ENCODE measurements at places on chromosomes 4 and X.

- no peak for DNase-seq
Measured at GRCh38 chr4:187995322-187996207, at the start of gene ZFP42. Gene ZFP42 (plus strand): TSS chr4:187995771. CDS start chr4:188002808, 7,037 bp downstream.

DNA sequence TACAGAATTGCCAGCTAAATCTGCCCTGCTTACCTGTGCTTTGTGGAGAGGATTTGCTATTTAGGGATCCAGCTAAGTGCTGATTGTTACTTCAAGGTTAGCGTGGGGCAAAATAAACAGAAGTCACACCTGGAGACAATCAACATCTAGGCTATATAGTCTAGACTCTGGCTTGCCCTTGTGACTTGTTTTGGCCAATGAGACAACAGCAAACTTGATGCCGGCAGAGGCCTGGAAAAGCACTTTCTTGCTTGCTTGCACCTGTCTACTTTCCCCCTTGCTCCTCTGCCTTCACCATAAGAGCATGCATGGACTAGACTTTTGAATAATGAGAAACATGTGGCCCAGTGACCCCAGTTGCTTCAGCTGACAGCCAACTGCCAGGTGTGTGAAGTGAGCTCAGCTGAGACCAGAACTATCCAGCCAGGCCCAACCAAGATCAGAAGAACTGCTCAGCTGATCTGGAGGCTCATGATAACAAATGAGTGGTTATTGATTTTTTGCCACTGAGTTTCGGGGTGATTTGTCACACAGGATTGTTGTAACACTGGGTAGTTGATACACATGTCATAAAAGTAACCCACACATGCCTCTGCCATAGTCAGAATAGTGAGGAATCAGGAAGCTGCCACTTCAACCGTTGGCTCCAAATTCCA, 164.4 kb downstream of the RBMX2 start:
- DNase-seq = no peak

GRCh38 chr4:152525878-152526277, 10.0 kb downstream of the FBXW7 start:
- DNase-seq = no peak

- DNase-seq = no peak
Measured at GRCh38 chr4:24923550-24923949, 10.7 kb upstream of the CCDC149 start.

GRCh38 chr4:98253499-98253898, 7.7 kb upstream of the RAP1GDS1 start:
- no peak for DNase-seq

DNA sequence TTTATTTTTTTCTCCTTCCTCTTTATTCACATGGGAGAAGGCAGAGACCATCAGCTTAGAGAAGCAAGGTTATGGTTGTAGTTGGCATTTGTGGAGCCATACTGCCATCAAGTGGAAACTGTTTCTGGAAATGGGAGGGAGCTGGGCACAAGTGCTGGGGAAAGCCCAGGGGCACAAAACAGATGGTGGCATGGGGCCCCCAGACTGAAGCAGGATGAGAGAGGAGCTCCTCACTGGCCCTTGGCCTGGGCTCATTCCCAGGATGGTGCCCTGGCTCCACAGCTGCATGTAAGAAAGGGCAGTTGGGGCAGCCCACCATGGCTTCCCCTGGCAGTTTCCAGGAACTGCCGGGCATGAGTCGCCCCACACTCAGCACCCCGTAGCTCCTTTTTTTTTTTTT, 59.2 kb downstream of the NBDY start:
- no peak for DNase-seq

- peak; percentile 31 for DNase-seq
Measured at GRCh38 chr4:85968945-85969819, 390.7 kb downstream of the MAPK10 start.

DNA sequence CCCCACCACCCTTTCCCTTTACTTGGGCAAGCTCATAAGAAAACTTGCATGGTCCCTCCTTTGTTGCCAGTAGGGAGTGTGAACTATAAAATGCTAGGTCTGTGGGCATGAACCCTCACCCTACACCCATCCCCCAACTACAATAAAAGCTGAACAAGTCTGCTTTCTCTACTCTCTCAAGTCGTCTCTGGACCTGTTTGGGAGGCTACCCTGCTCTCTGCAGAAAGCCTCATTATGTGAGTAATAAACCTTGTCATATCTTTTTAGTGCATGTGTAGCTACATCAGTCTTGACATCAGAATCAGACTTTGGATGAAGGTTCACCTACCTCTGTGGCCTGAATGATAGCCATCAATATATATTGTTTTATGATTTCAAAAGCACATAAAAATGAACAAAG, 155.4 kb upstream of the FAM241A start:
- DNase-seq = no peak

DNA sequence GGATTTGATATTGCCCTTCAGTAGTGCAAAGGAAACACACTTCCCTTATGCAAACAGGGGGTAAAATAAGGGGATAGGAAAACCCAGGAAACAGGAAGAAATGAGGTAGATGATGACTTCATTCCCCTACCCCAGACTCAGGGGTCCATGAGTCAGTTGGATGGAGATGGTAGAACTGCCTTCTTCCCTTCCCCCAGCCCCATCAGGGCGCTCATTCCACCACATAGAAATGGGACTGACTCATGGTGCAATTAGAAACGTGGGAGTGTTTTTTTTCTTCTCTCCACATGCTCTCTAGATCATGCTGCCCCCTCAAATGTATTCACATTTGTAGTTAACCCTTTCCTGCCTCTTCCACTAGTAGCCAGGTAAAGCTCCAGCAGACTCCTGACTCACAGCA, 23.1 kb upstream of the ARMCX2 start:
- no peak for DNase-seq

DNA sequence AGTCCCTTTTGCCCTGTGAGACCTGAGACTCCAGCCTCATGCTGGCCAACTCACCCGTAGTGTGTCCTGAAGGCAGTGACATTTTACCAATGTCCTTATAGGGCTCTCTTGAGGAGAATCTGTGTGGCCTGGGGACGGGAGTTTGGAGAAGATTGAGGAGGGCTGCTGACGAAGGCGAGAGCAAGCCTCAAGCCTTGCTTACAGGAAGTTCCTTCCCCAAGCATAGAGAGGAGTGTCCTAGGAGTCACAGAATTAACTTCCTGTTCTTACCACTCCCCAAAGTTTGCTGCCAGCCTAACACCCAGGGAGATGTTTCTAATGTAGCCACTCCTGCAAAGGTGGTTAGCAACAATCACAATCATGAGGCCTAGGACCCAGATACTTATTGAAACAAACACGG, at the start of gene NXF3:
Gene NXF3 (minus strand): TSS at position 202 of the 400 bp plus-strand sequence. CDS start 120 bp downstream, at position 82.
- no peak for DNase-seq

GRCh38 chr4:173119818-173120217, 48.8 kb upstream of the GALNT7 start:
- DNase-seq = no peak

- DNase-seq = no peak
Measured at GRCh38 chr4:34181311-34181841, 2062.9 kb downstream of the ARAP2 start.

DNA sequence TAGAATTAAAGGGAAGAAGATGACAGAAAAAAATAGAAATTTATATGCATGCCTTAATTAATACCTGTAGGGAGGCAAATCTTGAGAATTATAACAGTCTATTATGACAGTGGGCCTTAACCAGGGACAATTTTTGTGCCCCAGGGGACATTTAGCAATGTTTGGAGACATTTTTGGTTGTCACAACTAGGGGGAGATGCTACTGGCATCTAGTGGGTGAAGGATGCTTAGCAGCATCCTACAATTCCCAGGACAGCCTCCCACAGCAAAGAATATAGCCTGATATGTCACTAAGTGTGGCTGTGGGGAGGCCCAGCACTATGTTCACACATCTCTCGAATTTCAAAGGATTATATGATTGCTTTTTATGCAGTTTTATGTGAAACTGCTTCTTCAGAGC, 10.5 kb downstream of the GPR82 start:
- DNase-seq = peak; percentile 27

DNA sequence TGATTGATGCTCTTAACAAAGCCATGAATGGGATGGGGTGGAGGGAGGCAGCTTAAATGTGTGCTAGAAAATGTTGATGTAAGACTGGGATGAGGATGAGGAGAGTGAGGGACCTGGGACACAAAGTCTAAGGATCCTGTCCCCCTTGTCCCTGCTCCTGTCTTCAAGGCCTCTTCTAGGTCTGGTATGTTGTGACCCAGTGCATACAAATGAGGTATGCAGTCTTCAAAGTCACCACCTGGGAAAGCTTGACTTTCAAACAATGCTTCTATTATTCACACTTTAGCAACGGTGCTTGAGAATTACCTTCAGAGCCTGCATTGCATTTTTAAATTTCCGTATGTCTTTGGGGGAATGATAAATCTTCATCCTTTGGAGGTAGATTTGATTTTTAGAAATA, 88.4 kb upstream of the SLC34A2 start:
- DNase-seq = no peak

DNA sequence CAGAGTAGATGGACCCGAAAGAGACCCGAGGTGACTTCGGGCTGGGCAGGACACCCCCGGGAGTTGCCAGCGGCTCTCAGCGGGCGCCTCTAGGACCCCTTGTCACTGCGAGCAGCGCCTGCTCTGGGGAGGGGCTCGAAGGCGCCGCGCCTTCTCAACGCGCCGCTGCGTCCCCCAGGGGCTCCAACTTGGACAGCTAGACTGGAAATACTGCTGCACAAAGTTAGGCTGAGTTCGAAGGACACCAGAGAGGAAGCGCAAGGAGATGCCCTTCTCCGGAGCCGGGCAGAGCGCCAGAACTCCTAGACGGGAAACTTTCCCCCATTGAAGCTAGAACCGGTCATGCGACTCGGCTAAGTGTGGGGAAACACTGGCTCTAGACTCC, 493 bp upstream of the KCNIP4 start:
- DNase-seq = no peak

DNA sequence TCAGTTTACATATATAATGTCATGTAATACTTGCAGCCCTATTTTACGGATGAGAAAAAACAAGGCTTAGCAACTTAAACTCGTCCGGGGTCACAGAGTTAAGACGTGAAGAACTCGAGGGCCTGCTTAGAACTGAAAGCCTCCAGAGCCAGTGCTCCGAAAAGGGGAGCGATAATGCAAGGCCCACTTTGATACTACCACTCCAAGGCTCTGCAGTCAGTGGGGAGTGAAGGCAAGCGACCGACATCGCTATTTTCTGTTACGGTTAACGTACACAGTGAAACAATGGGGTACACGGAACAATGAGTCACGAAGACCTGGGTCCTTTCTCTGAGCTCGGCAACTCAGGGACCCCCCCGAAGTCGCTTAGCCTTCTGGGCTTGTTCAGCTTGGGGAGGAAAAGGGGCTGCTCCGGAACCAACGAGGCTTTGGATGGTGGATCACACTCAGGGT, 965 bp downstream of the PPA2 start:
- DNase-seq = peak; percentile 40

DNA sequence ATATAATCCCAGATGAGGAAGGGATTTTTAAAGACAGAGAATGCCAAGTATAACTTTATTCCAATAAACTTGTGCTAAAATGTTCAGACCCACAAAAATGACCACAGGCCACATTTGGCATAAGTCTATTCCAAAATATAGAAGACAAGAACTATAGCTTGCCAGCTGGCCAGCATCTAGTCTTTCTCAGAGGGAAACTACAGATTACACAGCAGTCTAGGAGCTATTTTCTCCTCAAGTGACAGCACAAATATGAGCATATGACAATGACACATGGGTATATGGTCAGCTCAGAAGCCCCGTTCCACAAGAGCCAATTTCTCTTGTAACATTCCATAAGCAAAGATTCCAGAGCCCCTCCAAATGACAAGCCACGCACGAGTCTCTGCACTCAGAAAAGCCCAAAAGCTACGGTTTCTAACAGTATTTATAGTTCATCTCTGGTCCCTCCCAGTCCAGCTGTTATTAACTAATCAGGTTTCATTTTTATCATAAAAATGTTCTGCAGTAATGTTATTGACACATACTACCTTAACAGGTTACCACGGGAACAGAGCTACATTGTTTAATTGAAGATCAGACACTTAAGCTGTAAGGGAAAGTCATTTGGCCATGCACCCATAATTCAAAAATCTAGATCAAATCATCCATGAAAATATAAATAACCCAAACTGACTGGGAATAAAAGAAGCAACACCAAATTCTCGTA, 70.3 kb downstream of the RAB28 start:
- no peak for DNase-seq

GRCh38 chr4:22473268-22473667, 42.6 kb downstream of the ADGRA3 start:
- no peak for DNase-seq

DNA sequence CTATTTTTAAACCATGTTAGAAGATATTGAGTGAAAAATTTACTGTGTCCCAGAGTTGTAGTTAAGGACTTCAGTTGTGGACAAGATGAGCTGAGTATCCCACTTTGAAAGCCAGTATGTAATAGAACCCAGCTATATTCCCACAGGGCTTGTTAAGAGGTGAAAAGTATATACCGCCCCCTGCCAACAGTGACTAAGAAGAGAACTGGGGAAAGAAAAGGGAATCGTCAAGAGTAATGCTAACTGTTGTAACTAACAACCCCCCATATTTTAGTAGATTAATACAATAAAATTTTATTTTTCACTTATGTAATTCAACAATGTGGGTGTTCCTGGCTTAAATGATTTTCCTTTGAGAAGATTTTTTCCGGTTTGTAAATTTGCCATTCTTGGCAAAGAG, 250.4 kb upstream of the GIMD1 start:
- no peak for DNase-seq

DNA sequence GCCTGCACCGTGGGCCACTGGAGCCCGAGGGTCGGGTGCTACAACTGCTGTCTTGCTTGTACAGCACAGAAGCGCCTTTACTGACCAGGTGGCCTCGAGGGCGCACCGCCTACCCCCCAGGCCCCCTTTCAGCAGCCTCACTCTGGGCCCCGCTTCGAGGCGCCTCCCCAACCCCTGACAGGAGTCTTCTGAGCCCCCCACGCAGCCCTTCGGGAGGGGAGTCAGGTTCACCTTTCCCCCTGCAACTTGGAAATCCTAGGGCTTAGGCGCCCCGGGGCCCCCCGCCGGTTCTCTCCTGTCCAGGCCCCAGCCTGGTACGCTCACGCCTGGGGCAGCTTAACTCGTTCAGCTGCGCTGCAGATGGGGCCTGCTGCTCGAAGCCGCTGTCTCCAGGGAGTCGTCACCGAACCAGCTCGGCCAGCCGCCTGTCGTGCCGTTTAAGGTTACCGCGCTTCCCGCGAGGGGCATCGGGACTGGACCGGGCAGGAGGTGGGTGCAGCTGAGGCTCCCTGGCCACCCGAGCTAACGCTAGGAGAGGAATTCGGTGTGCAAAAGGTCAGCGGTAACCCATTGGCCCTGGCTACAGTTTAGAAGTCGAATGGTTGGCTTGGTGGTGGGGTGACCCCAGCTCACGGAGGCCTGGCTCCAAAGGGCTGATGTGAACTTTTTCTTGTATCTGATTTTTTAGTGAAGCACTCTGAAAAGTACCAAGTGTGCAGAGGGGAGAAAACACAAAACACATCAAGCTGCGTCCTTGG, 58.9 kb upstream of the BCOR start:
- DNase-seq = no peak

GRCh38 chrX:136953867-136954787, 73.6 kb upstream of the RBMX start:
- DNase-seq = peak; percentile 66

DNA sequence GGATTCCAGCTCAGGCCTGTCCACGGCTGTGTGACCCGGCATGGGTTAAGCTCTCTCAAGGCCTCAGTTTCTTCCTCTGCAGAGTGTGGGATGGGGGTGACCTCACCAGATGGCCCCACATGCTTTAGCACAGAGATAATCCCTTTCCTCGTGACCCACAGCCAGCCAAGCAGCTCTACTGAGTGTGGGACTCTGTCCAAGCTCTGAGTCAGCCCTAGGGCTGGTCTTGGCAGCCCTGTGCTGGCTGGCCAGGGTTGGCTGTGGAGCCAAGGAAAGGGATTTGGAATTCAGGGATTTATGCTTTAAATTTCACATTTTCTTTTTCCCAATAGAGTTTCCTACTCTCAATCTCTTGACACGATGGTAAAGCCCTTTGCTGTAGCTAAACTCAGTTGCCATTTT, 19.7 kb upstream of the SPON2 start:
- DNase-seq = peak; percentile 57

All from SK-N-SH (cell line).